ENCODE measurements at places on chromosomes 4 and X.

- no peak for DNase-seq
These were observed 599.7 kb downstream of the ARAP2 start for GRCh38 chr4:35644591-35644990.

GRCh38 chr4:185597532-185598188, 62.4 kb upstream of the PDLIM3 start:
- DNase-seq = peak; percentile 8

- DNase-seq = no peak
These were observed 289.2 kb downstream of the LDB2 start for GRCh38 chr4:16609170-16609758.

GRCh38 chr4:144653781-144654545, 8.0 kb downstream of the HHIP start:
- DNase-seq = no peak

DNA sequence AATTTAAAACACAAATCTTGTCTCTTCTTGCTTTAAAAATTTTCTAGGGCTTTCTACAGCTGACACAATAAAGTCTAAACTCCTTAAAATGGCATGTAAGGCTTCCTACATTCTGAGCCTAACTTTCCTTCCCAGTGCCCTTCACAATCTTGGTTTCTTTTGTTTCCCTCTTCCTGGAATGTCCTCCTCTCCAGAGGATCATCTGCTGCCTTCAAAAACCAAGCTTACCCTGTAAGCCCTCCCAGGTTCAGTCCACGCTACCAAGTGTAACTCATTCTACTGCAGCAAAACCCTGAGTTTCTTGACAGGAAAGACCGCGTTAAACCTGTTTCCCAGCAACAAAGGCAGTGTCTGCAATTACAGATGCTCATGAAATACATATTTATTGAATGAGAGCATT, 91.3 kb downstream of the SHISA3 start:
- DNase-seq = no peak

DNA sequence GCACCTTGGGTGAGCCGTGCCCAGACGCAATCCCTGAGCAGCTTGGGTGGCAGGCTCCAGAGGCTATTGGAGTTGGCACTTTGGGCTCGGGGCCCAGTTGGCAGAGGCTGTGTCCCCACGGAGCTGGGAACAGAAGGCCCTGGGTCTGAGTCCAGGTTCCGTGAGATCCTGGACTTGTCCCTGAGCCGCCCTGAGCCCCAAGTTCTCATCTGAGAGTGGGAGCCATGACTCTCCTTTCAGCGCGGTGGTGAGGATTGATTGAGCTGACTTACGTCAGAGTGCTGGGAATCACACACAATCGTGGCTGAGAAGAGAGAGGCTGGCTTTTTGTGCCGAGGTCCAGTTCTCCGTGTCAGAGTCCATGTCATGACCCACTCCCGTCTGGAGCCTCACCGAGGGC, 98.0 kb downstream of the PSAPL1 start:
- DNase-seq = no peak

GRCh38 chrX:49987651-49988050, 65.3 kb downstream of the CLCN5 start:
- no peak for DNase-seq

DNA sequence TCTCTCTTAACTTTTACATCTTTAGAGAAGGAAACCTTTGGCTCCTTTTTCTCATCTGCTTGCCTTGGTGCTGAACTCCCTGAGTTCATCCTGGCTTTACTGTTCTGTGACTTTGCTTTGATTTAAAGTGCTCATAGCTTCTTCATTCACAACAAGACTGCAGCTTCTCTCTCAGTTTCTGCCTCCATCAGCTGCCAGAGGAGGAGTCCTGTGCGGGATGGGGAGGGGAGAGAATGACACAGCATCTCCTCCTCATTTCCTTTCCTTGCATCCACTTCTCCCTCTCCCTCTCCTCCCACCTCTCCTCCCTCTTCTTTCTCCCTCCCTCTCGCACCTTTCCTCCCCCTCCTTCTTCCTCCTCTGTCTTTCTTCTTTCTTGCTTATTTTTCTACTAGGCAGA, 42.0 kb downstream of the CBLL2 start:
- DNase-seq = no peak

DNA sequence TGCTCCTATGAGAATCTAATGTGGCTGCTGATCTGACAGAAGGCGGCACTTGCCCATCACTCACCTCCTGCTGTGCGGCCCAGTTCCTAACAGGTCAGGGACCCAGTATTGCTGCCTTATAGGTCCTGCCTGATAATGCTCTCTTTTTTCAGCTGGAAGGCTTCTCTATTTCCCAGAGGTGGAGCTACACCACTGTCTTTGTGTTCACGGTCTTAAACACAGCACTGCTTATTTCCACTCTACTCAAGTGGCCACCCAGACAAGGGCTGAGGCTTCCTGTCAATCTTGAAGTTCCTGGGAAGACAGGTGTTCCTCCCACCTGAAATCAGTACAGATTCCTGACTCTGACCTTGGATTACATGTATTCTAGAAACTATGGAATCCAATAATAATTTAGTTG, 270.6 kb downstream of the NR3C2 start:
- no peak for DNase-seq

DNA sequence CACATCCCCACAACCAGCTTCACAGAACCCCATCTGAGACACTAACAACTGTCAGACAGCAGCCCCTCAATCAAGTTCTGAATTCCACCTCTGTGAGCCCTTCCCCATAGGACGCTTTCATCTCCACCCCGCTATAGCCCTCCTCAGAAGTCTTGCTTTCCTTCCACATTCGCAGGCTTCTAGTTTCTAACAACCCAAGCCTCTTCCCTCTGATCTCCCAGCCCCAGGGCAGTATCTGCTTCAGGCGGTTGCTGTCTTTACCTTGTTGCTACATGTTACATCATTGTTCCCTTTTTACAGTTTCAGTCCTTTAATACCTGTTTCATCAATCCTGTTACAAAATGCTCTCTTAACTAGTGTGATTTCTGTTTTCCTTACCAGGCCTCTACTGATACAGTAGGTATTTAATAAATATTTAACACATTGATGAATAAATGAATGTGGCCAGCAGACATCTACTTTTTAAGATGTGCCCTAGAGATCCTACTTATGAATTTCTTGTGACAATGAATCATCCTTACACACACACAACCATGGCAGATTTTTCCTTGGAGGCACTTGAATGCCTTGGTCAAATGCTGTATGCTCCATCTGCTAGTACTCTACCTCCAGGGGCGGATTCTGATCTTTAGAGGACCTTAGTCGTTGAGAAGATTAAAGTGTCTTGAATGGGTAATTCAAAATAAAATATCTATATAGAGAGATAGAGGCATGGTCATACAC, 164.7 kb upstream of the SLIT2 start:
- no peak for DNase-seq

DNA sequence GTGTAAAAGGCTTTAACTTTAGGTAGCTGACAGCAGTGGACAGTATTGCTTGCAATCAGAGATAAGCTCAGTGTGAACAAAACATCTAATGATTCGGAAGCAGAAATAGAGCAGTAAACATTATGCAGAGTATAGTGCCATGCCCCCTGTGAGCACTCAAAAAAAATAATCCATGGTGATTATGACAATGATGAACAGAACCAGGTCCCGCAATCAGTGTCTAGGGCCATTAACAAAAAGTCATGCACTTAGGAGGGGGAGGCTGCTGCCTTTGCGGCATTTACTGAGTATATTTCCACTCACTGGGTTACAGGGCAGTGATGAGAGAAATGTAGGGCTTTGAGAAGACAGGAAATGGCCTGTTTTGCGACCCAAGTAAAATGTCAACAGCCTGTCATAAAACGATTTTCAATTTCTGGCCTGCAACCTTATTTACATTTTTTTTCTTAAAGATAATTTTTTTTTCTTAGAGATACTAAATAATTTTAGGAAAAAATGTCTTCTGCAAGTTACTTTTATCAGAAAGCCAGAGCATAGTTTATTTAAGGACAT, 27.3 kb upstream of the NEIL3 start:
- DNase-seq = no peak

DNA sequence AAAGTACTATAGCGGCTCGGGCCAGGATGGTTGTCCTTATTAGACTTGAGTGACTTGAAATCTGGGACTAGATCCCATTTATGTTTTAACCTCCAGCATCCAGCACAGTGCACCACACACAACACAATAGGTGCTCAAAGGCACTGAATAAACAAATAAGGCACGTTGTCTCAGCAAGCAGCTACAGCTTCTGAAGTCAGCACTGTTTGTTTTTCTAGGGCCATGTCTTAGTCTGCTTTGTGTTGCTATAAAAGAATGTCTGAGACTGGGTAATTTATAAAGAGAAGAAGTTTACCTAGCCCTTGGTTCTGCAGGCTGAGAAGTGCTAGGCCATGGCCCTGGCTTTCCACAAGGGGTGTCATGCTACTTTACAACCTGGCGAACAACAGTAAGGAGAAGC, 102.1 kb upstream of the LNX1 start:
- no peak for DNase-seq

DNA sequence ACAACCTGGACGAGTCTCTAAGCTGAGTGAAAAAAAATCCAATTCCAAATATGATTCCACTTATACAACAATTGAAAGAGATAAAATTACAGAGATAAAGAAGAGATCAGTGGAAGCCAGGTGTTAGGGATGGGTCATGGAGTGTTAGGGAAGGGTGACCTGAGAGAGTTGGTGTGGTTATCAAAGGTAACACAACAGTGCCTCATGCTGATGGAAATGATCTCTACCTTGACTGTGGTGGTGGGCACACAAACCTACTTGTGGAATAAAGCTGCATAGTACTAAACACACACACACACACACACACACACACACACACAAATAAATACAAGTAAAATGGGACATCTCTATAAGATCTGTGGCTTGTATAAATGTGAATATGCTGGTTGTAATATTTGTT, 26.0 kb downstream of the BEND2 start:
- DNase-seq = no peak

DNA sequence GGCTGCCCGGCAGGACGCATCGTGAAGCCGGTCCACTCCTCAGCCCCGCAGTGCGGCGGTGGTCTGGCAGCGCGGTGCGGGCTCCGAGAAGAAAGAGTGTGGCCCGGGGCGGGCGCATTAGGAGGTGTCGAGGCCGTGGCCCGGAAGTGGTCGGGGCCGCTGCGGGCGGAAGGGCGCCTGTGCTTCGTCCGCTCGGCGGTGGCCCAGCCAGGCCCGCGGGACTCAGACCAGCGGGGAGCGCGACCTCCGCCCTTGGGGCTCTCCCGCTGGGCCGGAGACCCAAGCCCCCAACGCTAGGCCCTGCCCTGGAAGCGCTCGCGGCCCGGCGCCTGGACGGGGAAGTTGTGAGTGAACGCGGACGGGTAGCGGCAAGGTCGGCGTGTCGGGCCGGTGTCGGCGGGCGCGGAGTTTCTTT, 60.0 kb downstream of the HS3ST1 start:
- DNase-seq = no peak

GRCh38 chr4:173056710-173057109, 111.9 kb upstream of the GALNT7 start:
- DNase-seq = no peak

DNA sequence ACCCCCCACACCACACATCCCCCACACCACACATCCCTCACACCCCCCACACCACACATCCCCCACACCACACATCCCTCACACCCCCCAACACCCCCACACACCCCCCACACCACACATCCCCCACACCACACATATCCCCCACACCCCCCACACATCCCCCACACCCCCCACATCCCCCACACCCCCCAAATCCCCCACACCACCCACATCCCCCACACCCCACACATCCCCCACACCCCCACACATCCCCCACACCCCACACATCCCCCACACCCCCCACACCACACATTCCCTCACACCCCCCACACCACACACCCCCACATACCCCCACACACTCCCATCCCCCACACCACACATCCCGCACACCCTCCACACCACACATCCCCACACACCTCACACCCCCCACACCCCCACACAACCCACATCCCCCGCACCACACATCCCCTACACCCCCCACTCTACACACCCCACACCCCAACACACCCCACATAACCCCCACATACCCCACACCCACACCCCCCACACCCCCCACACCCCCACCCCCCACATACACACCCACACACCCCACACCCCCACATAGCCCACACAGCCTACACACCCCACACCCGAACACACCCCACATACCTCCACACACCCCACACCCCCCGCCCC, 172.9 kb downstream of the DCLK2 start:
- DNase-seq = no peak

GRCh38 chrX:143270317-143270716, 244.6 kb downstream of the SPANXN4 start:
- no peak for DNase-seq

- DNase-seq = no peak
These were observed 99.7 kb downstream of the TLL1 start for GRCh38 chr4:165972747-165973146.

GRCh38 chr4:54096295-54096962, 3.5 kb upstream of the GSX2 start:
- DNase-seq = no peak

GRCh38 chrX:103417933-103418332, 41.6 kb downstream of the BEX3 start:
- no peak for DNase-seq

- no peak for DNase-seq
These were observed 188.7 kb upstream of the AADAT start for GRCh38 chr4:170278460-170278859.

GRCh38 chr4:108130955-108131354, 37.8 kb downstream of the LEF1 start:
- DNase-seq = no peak

DNA sequence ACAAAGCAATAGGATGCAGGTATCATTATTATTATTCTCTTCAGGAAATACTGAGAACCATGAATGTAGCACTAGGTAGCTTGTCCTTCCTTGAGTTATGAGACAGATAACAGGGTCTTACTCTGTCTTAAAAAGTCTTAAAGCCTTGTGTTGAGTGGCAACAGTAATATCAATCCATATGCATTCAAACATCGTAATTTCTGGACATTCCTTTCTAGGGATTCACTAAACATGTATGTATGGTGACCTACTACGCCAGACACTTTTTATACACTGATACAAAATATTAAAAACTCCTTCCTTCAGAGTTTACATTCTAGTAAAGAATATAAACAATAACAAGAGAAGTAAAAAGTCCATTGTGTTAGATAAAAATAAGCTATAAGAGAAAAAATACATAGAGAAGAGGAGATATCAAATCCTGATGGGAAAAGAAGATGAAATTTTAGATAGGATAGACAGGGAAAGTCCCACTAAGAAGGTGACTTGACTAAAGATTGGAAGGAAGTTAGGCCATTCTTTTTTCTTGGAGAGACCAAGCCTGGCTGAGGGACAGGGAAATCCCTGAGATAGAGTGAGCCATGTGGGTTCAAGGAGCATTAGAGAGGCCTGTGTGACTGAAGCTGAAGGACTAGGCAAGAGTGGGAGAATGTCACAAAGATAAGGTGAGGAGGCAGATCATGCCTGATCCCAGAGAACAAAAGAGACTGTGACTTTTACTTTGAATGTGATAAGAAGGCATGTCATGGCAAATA, 5.0 kb upstream of the DDX60L start:
- DNase-seq = no peak

Data from BJ (cell line).